ENCODE measurements at places on chromosomes 13 and 19.

GRCh38 chr19:37593996-37594303 lies 642 bp downstream of the ZNF571 start:
- DNase-seq, result no peak

DNA sequence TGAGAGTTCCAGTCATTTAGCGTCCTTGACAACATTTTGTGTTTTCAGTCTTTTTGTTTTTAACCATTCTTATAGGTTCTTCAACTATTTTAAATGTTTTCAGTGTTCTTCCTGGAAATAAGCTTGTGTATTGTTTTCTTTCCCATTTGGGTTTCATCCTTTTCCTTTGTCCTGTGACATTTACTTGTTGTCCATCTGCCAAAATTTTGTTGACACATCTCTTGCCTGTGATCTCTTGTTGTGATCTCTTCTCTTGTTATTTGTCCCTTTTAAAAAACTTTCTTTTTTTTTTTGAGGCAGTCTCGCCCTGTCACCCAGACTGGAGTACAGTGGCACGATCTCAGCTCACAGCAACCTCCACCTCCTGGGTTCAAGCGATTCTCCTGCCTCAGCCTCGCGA lies 96.5 kb downstream of the PDS5B start:
- DNase-seq, result no peak

GRCh38 chr13:56980856-56981255 lies 159.9 kb upstream of the PRR20A start:
- DNase-seq, result no peak

DNA sequence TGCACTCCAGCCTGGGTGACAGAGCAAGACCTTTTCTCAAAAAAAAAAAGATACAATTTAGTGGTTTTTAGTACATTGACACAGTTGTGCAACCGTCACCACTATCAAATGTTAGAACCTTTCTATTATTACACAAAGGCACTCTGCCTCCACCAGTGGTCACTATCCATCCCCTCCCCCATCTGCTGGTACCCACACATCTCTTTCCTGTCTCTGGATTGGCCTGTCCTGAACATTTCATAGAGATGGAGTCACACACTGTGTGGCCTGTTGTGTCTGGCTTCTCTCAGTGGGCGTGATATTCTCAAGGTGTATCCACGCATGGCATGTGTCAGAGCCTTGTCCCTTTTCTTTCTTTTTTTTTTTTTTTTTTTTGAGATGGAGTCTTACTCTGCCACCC lies 11.2 kb downstream of the KDM4B start:
- no peak for DNase-seq

GRCh38 chr13:26400545-26400944 lies 146.6 kb downstream of the CDK8 start:
- no peak for DNase-seq

GRCh38 chr19:8208922-8209461 lies at the start of gene CERS4:
CERS4 (plus strand) TSS chr19:8209370; CDS start chr19:8251077, 41,707 bp downstream.
- peak; percentile 61 for DNase-seq

DNA sequence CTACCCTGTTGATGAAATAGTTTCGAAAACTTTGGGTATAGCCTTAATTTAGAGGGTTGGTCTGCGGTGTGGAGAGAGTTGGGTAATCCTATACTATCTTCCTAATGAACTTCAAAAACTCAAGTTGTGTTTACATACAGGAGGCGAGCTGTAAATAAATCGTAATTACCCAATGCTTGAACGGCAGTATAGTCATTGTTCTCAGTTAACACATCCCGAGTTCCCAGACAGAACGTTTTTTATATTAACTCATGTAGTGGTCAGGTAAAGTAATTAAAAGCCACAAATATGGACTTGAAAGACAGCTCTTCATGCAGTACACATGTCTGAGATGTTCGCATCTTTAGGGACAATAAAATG lies 1.5 kb downstream of the PDS5B start:
- DNase-seq, result no peak

DNA sequence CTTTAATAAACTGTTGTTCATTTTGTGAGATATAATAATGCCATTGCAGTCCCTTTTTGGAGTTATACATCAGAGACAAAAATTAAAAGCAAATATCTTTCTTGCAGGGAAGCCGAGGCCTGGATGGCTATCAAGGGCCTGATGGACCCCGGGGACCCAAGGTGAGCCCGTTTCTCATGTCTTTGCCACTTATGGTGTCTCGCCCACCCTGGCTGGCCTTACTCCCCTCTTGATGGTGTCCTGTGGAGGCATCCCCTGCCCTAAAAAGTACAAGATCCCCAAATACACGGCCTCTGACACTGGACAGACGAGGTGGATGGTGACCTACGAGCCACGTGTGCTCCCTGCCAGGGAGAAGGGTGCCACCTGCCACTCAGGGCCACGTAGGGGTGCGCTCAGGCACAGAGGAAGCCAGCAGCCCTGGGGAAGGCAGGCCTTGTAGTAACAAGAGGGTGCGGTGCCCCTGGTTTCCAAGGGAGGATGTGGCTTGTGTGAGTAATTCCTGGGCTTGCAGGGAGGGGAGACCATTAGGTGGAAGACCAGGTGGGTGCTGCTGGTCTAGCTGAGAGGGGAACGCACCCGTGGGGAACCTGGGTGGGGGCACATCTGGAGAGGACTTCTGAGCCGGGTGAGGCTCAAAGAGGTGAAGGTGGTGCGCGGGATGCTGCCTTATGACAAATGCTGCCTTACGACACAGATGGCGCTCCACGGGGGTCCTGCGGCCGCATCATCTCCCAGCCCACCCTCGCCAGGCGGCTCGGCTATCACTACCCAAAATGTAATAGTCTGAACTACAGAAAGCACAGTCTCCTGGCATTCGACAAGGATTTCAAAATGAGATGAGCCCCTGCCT lies 115.6 kb downstream of the RAB20 start:
- no peak for DNase-seq

DNA sequence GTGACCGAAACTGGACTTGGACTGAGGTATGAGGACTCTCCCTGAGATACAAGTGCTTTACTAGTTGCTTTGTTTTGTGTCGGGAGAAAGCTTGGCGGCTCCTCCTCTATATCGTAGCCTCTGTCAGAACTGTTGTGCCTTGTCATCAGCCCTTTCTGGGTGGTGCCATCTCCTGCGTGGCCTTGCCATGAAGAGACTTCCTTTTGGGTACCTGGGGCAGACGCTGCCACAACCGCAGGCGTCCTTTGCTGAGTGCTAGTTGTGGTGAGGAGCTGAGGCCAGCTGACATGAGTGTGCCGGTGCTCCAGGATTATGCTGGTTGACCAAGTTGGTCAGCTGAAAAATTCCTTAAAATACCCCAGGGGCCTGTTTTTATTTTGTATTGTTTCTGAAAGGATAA lies 124.5 kb downstream of the AKAP11 start:
- peak; percentile 8 for DNase-seq

GRCh38 chr19:53808710-53809125 lies 15.4 kb downstream of the NLRP12 start:
- no peak for DNase-seq

DNA sequence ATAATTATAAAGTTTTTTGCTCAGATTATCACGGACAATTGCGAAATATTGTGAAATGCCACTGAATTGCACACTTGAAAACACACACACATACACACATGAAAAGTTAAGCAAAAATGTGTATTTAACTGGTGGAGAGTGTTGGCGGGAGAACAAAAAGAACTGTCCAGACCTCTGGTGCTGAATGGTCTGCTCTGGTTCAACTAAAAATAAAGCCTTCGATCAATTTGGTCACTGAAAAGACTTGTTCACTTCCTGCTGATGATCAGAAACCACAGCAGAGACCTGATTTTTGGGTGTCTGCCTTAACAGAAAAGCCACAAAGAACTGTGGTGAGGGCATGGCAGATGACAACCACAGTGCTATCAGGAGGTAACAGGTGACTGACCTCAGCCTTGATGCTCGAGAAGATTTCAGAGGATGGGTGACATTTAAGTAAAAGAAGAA lies 4.0 kb upstream of the IGFL1 start:
- DNase-seq, result no peak

DNA sequence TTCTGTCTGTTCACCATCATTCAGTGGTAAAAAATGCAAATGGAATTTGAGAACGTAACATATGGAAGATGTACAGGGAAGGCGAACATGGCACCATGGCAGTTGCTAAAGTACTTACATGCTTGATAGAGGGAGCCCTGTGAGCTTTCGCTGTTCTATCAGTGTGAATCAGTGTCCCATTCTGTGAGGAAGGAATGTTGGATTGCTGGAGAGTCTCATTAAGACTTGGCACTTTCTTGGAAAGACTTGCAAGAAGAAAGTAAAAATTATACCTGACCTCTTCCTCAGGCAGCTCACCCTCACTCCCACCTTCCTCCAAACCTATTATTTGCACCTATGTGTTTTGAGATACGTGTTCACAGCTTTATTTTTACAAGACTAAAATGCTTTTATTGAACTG lies 43.5 kb downstream of the FREM2 start:
- no peak for DNase-seq

- no peak for DNase-seq
These were observed 4.5 kb downstream of the ADAT3 start for GRCh38 chr19:1909761-1910080.

DNA sequence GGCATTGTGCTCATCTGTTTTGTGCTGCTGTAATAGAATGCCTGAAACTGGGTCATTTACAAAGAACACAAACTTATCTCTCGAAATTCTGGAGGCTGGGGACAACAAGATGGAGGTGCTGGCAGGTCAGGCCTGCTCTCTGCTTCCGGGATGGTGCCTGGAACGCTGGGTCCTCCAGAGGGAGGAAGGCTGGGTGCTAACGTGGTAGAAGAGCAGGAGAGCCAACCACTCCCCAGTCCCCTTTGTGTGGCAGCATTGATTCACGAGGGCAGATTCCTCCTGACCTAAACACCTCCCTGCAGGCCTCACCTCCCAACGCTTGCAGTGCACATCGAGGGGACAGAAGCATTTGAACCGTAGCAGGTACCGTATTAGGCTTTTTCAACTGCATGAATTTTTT lies 34.1 kb upstream of the TFDP1 start:
- DNase-seq, result no peak

DNA sequence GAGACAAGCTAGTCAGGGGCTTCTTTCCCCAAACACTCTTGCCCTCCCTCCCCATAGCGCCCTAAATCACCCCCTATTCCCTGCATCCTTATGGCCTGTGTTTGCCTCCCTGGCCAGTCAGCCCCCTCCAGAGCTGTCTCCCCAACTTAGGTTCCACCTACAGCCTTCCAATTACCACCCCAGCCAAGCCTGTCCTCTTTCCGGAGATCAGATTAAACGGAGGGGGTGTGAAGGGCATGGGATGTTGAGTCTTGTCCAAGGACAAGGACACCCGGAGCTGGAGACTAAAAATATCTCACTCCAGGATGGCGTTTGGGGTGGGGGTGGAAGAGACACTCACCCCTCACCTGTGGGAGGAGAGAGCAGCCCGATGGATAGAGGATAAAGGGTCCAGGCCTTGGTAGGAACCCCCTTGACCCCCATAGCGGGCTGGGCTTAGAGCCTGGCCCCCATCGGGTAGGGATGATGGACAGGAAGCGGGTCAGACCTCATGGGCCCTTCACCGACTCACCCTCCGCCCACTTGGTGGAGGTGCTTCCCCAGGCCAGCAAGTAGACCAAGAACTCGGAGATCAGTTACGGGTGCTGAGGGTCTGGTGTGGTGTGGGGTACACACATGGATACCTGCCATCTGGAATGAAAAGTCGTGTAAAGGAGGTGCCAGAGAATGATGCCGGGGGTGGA lies 6.0 kb downstream of the ZNF865 start:
- DNase-seq, result no peak

DNA sequence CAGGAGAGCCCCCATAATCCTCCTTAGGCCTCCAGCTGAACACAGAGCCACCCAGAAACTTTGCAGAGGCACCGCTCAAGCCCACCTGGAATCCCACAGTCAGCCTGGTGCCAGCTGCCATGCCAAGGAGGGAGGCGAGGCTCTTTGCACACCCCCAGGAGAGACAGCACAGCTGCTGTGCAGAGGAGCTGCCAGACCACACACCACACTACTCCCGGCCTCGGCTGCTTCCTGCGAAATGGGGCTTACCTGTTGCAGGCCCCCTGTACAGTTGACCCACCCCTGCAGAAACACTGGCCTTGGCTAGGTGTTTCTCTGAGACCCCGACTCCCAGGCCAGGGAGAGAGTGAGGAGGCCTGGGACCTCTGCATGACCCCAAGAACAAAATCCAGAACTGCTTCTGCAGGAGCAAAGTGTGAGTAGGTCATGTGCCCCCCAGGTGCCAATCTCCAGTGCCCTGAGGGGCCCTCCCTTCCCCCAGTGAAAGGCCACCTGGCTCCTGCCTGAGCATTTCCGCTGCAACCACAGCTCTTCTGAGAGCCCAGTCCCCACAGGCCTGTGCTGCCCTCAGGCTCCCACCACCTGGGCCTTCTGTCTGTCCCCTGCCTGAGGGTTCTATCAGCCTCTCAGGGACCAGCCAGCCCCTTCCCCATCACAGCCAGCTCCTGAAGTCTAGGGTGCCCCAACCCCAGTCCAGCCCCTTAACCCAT lies 580.4 kb downstream of the UQCRFS1 start:
- no peak for DNase-seq

DNA sequence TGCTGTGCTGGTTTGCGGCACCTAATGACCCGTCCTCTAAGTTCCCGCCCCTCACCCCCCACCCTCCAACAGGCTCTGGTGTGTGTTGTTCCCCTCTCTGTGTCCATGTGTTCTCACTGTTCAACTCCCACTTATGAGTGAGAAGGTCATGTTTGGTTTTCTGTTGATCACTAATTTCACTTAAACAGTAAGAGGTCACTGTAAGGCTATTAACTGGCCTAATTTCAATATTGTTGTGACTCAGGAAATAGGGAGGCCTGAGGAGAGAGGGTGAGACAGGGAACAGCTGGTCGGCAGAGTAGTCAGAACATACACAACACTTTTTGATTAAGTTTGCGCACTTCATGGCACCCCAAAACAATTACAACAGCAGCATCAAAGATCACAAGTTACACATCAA lies 15.6 kb downstream of the TUBGCP3 start:
- DNase-seq, result no peak

DNA sequence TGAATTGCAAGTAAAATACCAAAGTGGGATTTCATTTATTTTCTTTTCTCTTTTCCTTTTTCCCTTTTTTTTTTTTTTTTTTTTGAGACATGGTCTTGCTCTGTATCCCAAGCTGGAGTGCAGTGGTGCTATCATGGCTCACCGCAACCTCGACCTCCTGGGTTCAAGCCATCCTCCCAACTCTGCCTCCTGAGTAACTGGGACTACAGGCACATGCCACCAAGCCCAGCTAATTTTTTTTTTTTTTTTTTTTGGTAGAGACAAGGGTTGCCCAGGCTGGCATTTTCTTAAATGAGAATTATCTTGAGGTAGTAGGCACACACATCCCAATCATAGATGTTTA lies 68.5 kb upstream of the GPR183 start:
- DNase-seq, result no peak

DNA sequence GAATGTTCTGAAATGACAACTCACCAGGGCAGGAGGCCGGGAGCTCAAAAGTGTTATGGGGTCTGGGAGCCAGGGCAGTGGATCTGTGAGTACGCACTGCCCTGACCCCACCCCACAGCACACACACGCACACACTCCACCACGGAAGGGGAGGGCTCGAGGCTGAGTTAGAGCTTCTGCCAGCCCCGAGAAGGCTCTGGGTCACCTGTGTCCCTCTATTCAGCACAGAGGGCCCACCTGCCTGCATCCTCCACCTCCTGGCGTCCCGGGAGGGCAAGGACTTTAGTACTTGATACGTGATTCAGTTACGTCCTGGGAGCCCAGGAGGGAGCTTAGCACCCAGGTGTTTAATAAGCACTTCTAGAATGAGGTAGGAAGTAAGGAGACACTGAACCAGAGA lies 190.0 kb upstream of the GPR12 start:
- DNase-seq, result no peak
